Putamen (tissue), 1 donor: ENCODE measurements at places on chromosomes 1 and 21.

DNA sequence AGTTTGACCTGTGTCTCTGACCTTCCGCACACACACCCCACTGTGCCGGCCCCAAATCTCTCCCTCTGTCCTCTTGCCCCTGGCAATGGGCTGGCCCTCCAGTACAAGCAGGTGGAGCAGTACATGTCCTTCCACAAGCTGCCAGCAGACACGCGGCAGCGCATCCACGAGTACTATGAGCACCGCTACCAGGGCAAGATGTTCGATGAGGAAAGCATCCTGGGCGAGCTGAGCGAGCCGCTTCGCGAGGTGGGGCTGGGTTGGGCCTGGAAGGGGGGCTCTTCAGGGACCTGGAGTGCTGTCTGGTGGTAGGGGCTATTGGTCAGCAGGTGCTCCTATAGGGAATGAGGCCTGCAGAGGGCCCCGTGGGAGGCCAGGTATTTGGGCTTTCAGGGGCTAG, 7.8 kb downstream of the HCN3 start:
- no peak for DNase-seq

- DNase-seq, result no peak
Observed at GRCh38 chr1:180581635-180582039, 22.9 kb downstream of the OVAAL start.

GRCh38 chr1:37175666-37176215, 141.4 kb upstream of the GRIK3 start:
- DNase-seq, result no peak

- DNase-seq, result no peak
Observed at GRCh38 chr21:41222247-41223068, 54.5 kb downstream of the BACE2 start.

DNA sequence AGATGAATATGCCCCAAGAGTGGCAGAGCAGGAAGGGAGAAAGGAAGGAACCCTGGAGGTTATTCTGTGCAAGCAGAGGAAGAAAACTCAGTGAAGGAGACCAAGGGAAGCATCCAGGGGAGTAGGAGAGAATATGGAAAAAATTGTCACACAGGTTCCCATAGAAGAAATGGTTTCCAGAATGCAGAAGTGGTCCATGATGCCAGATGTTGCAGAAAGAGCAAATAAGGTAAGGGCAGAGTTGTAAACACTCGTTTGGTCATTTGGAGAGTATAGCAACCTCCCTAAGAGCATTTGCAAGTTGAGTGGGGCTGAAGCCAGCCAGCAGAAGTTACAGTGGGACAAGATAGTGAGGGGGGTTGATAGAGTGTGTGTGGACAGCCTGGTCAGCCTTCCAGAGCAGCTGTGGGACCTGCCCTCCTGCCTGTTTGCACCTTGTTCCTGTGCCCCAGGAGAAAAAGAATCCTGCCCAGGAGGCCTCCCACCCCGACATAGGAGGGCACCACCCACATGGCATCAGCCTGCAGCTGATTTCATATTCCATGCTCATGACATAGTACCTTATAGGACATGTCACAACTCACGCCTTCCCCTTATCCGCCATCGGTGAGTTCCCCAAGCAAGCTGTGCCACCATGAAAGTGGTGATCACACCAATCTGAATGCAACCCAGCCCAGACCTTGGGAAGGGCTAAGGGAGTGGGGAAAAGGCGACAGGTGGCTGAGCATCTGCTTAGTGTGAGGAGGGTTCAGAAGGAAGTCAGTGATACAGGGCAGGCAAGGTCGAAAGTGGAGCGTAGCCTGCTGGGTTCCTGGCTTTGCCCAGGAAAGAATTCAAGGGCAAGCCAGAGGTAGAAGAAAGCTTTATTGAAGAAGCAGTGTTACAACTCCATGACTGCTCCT, 8.2 kb upstream of the NEK2 start:
- no peak for DNase-seq

DNA sequence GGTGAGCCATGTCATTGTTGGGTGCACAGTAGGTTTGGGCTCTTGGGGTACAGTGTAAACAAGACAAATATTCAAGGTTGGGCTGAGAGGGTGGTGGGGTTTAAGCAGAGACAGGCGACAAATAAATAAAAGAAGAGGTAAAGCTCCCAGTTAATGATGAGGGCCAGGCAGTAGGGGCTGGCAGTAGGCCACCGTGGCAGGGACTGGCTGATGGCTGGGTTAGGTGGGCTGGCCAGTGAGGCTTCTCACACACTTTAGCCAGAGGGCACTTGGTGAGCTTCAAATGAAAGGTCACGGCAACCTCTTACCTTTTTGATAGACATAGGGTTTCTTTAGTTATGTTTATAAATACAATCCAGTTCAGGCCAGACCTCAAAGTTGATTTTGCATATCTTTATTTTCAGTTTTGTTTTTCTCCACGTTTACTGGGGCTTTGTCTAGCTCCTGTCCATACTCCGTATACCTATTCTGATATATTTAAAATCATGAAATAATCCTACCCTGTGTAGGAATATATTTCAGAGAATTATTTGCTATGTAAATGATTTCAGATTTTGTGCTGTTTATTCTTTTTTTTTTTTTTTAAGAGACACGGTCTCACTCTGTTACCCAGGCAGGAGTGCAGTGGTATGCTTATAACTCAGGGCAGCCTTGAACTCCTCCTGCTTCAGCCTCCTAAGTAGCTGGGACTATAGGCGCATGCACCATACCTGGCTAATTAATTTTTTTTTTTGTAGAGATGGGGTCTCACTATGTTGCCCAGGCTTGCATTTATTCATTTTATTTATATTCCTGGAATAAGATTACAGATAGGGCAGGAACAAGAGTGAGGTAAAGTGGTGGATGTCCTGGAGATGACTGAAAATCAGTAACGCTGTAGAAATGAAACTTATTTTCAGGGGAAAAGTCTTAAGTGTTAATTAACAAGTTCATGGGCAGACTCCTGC, 122.7 kb downstream of the RYR2 start:
- no peak for DNase-seq

DNA sequence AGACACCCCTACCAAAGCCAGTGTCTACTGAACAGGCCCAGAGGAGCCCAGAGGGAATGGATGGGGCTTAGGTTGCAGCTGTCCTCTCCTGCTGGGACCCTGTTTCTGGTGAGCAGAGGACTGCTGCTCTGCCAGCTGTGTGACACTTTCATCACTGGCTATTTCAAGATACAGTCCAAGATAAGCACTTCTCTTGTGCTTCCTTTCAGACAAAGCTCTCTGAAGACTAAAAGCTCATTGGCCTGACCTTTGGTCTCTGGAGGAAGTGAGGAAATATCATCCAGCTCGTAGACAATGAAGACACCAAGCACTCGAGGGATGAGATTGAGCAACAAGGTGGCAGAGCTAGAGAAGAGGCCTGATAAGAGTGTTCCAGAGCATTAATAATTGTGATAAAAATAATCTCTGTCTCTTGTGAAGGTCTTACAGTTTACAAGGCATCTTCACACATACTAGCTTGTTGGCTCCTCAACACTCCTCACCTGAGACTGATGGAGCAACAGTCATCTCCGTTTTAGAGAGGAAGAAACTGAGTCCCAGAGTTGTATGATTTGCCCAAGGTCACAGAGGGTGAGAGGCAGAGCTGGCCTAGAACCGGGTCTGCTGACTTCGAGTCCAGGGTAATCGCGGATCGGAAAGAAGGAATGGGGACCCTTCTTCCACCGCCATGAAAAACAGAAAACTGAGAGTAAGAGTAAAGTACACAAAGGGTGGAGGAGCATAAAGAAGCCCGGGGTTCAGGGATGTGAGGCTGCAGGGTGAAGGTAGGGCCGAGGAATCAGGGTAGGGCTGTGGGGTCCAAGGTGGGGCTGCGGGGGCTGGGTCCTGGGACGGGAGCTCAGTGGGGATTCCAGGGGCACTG, 666 bp downstream of the PAFAH2 start:
- DNase-seq, result peak; percentile 20

DNA sequence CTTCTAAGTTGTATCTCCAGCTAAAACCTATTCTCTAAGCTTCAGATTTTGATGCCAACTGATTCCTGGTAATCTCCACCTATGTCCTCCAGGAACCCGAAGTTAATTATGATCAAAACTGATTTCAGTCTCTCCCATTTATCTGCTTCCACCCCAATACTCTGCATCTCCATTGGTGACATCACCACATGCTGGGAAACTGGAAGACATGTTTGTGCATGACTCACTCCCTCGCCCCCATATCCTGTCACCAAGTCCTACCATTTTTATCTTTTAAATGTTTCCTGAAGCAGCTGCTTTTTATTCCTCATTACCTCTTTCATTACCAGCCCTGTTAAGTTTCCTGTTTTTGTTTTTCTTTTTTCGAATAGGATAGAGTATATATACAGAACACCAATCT, 228.5 kb downstream of the LRRC40 start:
- DNase-seq, result peak; percentile 63

GRCh38 chr1:171372418-171373084, 58.6 kb downstream of the FMO4 start:
- DNase-seq, result no peak

DNA sequence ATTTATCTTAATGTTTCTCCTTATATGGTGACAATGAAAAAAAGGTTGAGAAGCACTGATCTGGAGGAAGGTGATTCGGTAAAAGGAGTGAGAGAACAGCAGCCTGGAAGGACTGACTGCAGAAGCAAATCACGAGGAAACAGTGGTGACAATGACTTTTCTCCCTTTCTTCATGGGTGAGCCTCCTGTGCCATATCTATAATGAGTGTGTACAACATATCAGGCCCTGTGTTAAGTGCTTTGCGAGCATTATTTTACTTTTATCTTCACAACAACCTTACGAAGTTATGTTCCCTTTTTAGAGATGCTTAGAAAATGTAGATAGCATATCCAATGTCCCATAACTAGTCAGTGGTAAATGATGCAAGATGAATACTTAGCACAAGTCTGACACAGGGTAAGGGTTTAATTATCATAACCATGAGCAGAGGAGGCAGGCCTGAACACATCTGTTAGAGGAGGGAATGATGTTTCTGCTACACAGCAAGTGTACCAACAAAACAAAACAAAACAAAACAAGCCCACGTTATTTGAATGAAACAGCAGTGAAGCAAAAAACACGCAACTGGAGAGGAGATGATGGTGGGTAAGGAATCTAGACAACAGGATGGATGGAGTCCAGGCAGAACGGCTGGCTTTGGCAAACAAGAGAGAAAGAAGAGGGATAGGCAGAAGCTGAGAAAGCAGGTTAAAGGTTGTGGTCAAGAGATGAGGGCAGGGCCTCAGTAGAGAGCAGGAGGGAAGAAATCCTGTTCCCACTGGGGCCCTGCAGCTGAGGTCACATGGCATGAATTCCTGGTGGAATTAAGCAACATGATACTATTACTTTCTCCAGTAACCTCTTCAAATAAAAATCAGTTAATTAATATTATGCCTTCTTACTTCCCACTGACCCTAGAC, 29.6 kb downstream of the GNG12 start:
- no peak for DNase-seq

- DNase-seq, result no peak
Observed at GRCh38 chr21:37467082-37467481, 100.5 kb downstream of the DYRK1A start.

DNA sequence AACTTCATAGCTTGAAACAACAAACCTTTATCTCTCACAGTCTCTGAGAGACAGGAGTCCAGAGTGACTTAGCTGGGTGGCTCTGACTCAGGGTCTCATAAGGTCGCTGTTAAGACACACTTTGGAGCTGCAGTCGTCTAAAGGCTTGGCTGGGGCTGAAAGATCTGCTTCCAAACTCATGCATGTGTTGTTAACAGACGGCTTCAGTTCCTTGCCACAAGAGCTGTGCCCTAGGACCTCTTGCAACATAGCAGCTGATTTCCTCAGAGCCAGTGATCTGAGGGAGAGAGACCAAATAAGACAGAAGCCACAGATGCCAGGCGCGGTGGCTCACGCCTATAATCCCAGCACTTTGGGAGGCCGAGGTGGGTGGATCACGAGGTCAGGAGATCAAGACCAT, 176.8 kb downstream of the DISC1 start:
- no peak for DNase-seq

GRCh38 chr1:163540727-163541126, 219.0 kb downstream of the NUF2 start:
- no peak for DNase-seq

DNA sequence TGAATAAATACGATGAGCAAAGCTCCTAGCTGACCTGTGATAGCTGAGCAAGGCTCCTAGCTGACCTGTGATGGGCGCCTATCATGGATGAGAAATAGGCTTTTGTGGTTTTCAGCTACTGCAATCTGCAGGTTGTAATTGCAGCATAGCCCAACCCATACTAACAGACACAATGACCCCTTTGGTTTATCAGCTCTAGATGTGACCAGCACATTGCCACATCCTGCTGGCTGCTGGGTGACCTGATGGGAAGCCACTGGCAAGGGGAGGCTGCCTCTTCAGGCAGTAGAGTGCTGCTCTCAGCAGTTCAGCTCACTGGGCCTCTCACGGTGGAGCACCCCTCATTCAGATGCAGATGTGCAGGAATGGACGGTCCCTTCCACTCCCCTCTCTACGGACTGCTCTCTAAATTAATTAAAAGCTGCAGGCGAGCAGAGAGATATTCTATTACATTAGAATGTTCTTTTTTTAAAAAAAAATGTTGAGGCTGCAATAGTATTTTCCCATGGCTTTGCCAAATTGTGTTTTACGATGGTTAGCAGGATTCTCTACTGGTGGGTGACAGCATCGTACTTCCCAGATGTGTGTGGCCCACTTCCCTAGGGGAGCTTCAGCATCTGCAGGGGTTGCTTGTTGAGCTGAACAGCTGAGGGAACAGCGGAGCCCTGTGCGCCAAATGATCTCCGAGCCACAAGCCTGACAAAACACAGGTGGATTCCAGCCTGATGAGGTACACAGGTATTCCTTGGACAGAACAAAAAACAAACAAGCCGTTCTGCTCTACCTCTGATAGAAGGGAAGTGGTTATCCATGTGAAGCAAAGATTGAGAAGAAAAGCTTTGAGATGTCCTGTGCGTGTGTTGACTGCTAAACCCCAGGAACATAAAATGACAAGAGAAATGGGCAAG, 65.0 kb downstream of the SYT6 start:
- DNase-seq, result no peak

DNA sequence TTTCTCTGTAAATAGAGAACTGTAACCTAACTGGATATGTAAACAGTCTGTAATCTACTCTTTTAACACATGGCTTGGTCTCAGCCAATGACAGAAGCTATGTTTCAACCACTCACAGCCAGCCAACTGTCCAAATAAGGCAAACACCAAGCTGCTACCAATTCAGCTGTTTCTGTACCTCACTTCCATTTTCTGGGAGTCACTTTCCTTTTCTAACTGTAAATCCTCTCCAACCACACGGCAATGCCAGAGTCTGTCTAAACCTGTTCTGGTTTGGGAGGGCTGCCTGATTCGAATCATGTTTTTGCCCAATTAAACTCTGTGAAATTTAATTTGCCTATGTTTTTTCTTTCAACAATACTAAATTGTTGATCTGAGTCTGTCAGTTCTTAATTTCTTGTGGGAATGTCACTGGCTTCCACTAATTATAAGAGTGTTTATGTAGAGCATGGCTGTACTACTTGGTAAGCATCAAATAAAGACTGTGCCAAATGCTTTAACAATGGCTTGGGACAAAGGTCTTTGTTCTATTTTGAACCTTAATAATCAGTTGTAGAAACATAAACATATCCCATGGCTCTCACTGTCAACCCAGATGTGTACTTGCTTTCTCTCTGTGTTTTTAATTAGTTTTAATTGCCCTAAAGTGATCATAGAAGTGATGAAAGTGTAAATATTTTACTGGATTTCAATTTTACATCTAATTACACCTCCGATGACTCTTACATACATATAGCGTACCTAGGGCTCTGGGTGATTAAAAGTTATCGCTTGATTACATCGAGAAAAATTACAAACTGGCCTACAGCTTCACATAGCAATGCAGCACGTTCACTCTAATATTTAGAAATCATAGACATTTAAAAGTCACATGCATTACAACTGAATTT, 1144.6 kb upstream of the TMPRSS15 start:
- peak; percentile 87 for DNase-seq

- no peak for DNase-seq
Observed at GRCh38 chr1:44806025-44806703, 987 bp downstream of the DYNLT4 start.
